Smooth muscle cell of bladder (primary cell): ENCODE measurements at places on chromosomes 3 and 15. TPM values are rescaled to one million over a fixed set of nuclear protein-coding genes. Genes with fewer than 3 reads are reported as not detected.

GPR160 gene
- total RNA-seq: 0.14 and 0.28 TPM in 2 replicates

SMC4 gene
- total RNA-seq: 30.3 and 43.2 TPM in 2 replicates

DCP1A gene
- total RNA-seq: 7.5 and 8.8 TPM in 2 replicates

CADM2 gene
- total RNA-seq: not detected in 2 replicates

ZNF502 gene
- total RNA-seq: 3.4 and 3.7 TPM in 2 replicates

CD200R1 gene
- under 0.01 TPM in 1 of 2 replicates, not detected in the other for total RNA-seq

ARL6IP5 gene
- total RNA-seq: 88.5 and 119 TPM in 2 replicates

BSN gene
- under 0.01 TPM in 2 replicates for total RNA-seq

ZIC4 gene
- total RNA-seq: not detected in 2 replicates

ALDH1L1 gene
- under 0.01 TPM in 1 of 2 replicates, not detected in the other for total RNA-seq

VGLL3 gene
- total RNA-seq: 29.3 and 33.4 TPM in 2 replicates

DLL4 gene
- 0.46 and 0.85 TPM in 2 replicates for total RNA-seq

NOX5 gene
- total RNA-seq: under 0.01 and 0.09 TPM in 2 replicates
